CD4-positive, CD25-positive, alpha-beta regulatory T cell (primary cell): ENCODE measurements at places on chromosomes 1 and 21.

DNA sequence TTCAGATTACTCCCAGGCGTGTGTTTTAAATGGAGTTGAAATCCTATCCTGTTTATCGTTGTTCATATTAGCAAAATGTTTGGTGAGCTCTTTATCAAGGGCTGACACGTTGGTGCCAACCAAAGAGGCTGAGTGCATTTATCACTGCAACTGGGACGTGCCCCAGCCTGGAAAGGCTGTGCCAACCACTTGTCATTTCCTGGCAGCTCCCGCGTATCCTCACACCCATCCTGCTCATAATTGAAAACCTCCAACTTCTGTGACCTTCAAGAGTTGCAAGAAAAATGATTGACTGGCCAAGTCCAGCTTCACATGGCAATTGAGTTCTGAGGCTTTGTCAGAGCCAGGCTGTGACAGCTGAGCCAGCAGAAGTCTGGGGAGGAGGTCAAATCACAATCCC lies 43.7 kb upstream of the KCNA3 start:
- DNase-seq, result no peak

DNA sequence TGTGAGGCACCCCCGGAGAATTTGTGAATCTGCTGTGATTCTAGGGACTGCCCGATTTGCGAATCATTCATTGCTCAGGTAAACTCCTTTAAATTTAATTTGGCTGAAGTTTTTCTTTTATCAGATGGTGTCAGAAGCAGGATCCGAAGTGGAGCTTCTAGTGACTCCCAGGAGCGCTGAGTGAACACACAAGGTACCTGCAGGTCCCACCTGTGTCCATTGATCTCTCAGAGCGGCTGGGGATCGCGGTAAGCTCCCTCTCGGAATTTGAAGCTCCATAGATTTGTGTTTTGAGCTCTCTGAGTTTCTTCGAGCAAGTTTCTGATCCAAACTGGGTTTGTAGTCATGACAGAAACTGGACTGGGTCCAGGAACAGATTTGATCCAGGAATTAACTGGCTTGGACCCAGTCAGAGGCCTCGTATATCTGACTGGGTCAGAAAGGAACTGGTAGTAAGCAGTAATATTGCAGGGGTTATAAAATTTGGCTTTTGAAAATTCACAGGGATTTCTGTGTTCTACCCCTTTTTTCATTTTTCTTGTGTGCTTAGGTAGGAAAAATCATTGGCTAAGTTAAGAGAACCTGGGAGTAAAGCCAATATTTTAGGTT lies 56.2 kb upstream of the EDEM3 start:
- no peak for DNase-seq

- no peak for DNase-seq
Observed at GRCh38 chr1:59511476-59512465, 214.9 kb downstream of the FGGY start.

GRCh38 chr1:240304466-240304865 lies 212.8 kb downstream of the FMN2 start:
- no peak for DNase-seq

DNA sequence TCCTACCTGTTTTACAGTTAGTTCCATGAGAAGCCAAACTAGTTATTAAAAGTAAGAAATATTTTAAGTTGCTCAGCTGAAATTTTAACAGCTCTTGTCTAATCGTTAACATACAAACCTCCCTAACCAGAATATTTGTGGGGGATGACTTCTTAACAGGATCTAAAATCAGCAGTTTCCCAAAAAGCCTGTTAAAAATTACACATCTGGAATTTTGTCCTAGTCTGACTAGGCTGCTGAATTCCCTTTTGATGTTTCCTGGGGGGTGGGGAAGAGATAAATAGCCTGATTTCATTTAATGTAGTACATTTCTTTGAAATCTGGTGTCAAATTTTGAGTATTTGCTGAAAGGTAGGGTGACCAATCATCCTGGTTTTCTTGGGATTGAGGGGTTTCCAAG lies 78.8 kb upstream of the ARHGAP29 start:
- no peak for DNase-seq

- no peak for DNase-seq
Observed at GRCh38 chr1:162621256-162621655, 11.0 kb upstream of the DDR2 start.

GRCh38 chr21:33959680-33960079 lies 44.1 kb upstream of the ATP5PO start:
- no peak for DNase-seq

DNA sequence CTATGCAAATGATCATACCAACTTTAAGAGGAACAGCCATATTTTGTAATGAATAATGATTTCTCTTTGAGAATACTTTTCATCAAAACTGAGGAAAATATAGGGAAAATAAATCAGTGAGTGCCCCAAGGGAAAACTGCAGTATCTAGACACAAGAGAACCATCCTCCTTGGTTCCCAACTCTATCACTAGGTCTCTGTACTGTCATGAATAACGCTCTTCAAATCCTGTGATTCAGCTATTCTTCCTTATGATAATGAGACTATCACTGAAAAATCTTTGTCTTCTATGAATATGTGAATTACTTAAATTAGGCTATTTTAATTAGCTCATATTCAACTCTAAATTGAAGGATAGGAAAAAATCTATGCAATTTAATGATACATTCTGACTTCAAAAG lies 2.3 kb downstream of the OR2L5 start:
- no peak for DNase-seq

DNA sequence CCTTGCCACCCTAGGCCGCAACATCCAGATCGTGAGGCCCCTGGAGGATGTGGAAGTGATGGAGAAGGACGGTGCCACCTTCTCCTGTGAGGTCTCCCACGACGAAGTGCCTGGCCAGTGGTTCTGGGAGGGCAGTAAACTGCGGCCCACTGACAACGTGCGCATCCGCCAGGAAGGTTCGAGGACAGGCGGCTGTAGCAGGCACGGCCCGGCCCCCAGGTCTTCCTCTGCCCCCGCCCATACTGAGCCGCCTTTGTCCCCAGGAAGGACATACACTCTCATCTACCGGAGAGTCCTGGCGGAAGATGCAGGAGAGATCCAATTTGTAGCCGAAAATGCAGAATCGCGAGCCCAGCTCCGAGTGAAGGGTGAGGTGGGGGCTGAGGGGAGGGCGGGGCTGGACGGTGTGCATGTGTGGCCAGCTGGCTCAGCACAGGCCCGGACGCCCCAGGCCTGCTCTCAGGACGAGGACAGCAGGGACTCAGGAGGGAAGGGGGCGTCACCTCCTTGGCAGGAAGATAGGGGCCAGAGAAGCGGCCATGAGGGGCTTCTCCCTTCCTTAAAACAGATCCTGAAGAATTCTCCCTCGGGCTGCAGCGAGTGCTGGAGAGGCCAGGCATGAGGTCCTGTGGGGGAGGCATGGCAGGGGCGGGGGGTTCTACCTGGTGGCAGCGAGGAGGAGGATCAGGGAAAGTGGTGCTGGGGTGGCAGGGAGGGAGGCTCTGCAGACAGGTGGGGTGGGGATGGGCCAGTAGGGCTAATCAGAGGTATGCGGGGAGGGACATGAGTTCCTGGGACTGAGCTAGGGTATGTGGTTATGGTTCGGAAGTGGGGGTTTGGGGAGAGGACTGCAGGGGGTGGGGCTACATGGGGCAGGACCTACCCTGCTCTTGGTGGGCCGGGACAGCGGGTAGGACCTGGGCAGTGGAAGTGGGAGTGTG lies 69.9 kb downstream of the OBSCN start:
- no peak for DNase-seq

DNA sequence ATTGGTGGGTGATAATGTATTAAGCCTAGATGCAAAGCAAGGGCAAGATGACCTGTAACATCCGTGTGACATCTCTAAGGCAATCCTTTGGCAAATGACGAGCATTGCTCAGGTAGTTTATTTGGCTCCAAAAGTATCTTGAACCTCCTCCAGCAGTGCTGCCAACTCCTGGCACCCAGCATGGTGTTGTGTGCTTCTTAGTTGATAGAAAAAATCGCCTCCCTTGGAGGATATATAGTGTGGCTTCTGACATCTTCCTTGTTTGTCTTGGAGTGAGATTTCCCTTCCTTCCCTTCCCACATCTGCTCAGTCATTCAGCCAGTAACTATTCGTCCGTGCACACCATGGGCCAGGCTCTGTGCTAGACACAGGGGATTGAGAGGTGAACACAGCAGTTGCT lies 121.8 kb downstream of the TOMM20 start:
- no peak for DNase-seq

DNA sequence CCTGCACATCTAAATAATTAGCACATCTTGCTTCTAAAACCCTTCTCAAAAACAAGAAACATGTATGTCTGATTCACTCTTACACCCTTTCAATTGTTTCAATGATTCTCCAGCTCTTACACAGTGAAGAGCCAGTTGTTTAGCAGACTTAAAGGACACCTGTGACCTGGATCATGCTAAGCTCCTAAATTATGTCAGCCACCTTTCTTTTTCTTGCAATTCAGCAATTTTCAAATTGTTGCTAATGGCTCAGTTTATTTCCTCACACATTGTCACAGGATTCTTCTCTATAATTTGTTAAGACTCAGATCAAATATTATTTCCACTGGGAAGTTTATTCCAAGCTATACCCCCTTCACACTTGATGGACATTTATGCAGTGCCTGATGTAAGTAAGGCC lies 413.2 kb downstream of the PLA2G4A start:
- DNase-seq, result no peak

- peak; percentile 46 for DNase-seq
Observed at GRCh38 chr1:43034778-43035177, 76.1 kb upstream of the SLC2A1 start.

DNA sequence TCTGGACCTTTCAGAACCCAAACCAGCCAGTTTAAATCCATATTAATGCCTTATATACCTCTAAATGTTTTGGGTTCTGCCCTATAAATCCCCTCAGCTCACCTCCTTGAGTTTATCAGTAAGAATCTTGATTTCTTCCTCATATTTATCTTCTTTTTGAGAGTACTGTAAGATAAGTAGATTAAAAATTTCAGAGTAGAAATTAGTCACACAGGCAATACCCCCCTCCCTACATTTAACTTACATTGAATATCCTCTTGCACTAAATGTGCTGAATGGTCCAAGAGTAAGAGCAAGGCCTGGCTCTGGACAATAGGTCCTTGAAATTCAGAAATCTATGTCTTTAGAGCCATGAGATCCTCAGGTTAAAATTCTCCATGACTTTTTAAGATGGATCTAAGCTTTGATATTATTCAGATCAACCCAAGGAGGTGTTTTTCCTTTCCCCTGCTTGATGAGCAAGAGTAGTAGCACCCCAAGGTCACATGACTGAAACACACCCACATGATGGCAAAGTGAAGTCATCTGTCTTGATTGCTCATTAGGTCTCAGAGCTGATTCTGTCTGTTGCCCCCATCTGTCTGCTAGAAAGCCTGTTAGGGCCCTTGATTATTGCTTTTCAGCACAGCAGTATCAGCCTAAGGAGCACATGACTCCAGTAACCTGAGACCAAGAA lies 15.8 kb upstream of the NUP210L start:
- DNase-seq, result no peak

DNA sequence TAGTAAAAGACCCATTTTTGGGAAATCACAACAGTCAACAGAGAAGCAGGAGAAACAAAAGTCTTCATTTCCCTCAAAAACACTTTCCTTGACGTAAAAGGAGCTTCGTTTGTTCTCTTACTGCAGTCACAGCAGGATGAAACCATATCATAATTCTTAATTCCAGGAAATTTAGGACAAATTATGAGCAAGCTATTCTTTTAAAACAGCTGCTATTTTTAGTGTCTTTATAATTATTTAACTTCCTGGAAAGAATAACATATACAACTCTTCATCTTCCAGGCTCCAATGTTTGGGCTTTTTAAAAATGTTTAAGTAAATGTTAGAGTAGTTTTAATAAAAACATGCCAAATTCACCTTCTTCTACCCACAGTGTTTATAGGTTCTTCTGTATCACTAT lies 563.5 kb downstream of the LTN1 start:
- no peak for DNase-seq

GRCh38 chr1:228210076-228210651 lies 2.3 kb downstream of the OBSCN start:
- DNase-seq, result no peak

- no peak for DNase-seq
Observed at GRCh38 chr21:37915941-37916309, 332 bp downstream of the KCNJ6 start.

DNA sequence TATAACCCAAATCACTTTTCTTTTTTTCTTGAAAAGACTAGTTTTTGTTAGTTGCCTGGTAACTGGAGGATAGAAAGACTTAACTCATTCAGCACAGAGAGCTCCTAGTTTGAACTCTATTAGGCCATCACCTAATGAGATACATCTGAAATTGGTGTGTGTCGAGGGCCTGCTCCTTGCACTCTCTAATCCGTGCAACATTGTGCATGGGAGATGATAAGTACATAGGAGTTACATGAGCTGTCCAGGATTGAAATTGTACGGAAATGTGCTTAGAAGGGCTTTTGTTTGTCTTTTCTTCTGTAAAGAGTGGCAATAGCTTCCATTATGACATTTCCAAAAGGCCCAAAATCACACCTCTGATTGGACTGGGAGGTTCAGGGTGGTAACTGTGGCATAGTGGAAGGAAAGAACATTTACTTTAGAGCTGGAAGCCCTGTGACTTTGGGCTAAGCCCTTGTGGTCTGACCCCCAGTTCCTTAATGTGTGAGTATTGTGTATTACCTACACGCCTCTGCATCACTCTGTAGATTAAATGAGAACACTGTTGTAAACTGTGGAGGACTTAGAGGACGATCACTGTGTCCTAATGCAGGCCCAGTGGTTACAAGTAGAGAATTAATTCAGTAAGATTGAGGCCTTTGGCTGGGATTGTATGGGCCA lies 71.2 kb downstream of the FGGY start:
- DNase-seq, result no peak

DNA sequence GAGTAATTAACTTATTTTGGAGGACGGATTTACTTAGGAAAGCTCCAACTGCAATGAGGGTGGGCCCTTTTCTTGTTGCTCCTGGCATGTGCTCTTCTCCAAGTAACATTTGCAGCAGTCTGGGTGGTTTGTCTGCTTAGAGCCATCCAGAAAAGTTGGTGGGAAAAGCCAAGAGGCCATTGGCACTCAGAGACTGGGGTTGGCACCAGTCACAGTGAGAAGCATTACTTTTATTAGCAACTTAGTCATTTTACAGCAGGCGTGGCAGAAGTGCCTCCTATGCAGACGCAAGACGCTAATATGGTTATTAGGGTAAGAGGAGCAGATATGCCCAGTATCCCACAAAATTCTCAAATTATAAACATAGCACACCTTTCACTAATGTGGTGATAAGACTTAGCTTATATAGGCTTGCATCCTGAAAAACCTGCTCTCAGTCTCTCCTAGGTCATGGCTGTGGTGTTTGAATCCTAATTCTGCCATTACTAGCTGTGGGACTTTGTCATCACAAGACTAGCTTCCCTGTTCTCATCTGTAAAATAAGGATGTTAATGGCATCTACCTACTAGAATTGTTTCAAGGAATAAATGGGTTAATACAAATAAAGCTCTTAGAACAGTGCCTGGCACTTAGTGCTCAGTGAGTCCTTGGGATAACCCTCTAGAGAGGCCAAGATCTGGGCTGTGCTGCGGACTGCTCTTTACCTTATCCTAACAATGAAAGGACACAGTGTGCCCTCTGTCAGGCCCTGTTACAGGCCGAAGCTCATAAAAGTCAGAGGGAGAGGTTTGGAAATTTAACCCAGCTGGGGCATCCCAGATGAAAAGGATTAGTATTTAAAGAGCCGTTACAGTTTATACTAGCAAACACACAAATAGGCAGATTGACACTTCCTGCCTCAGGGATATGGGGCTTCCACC lies 154.6 kb downstream of the ROR1 start:
- DNase-seq, result no peak
